Hypothalamus (tissue), 51 donors: ENCODE measurements at places on chromosomes 1 and 21.

GRCh38 chr1:2273401-2274090, 45.4 kb downstream of the SKI start:
- DNase-seq, result no peak

DNA sequence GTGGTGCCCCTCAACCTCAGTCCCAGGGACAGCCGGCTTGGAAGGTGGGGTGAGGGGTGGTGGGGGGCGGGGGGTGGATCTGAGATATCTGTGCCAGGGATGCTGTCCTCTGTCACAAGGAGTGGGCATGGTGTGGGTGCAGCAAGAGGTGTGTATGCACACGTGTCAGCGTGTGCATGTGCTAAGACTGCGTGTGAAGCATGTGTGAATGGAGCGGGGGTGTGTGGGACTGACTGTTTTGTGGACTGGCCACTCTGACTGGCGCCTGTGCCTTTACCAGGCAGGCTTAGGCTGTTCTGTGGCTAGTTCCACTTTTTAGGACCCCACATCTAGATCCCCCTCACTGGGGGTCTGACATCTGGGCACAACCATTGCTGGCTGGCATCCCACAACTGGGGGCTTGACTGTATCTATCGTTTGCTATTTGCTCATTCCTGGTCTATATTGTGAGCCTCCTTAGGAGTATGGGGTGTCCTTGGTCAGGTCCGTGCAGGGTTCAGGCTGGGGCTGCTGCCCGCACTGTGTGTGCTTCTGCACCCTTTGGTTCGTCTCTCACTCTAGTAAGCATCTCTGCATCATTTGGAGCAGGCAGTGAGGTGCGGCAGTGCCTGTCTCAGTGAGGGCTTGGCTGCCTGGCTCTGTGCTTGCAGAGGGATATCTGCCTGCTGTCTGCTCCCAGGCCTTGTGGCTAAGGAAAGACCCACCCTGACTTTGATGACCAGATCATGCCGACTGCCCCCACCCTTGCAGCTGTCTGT, 1.9 kb downstream of the AMPD2 start:
- peak; percentile 65 for DNase-seq

DNA sequence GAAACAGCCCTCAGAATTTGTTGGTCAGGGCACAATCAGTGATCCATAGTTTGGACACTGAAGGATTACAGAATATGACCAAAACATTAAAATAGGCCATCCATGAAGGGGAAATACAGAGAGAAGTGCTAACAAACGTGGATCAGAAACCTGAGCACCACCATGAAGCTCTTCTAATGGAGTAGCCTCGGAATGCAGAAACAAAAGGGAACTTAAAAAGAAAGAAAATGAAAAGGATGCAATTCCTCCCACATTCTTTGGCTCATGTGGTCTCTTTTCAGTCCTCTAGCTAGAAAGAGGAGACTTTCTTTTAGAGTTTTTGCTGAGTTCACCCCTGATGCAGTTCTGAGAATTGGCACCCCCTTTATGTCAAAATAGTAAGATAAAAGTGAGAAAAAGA, 989.8 kb upstream of the B3GALT2 start:
- no peak for DNase-seq

DNA sequence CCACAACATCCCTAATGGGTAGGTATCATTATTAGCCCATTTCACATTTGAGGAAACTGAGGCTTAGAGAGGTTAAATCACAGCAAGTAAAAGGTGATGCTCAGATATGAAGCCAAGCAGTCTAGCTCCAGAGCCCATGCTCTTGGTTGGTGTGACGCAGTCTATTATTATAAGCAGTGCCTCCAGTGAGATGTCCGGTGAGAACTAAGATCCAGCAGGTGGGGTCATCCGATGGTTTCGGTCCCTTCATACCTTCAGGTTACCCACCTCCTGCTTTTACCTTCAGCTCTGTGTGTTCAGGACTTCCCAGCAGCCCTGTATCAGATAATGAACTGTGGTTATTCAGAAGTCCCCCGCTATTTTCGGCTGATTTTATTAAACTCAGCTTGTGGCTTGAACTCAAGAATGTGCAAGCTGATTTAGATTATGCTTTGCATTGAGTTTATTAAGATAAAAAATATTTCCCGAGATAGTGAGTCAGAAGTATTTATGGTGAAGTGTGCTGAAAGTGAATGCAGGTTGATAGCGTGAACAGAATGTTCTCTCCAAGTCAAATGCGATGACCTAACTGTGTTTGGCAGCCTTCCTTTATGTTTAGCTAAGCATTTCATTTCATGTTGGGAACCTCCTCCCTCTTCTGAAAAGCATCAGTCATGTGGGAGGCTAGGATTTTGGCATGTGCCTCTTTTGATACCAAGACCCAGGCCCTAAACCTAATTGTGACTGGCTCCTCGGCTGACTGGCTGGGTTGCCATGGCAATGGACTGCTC, 160.9 kb upstream of the UBE2U start:
- no peak for DNase-seq

- no peak for DNase-seq
These were observed 83.8 kb downstream of the NIBAN1 start for GRCh38 chr1:184890539-184890973.

DNA sequence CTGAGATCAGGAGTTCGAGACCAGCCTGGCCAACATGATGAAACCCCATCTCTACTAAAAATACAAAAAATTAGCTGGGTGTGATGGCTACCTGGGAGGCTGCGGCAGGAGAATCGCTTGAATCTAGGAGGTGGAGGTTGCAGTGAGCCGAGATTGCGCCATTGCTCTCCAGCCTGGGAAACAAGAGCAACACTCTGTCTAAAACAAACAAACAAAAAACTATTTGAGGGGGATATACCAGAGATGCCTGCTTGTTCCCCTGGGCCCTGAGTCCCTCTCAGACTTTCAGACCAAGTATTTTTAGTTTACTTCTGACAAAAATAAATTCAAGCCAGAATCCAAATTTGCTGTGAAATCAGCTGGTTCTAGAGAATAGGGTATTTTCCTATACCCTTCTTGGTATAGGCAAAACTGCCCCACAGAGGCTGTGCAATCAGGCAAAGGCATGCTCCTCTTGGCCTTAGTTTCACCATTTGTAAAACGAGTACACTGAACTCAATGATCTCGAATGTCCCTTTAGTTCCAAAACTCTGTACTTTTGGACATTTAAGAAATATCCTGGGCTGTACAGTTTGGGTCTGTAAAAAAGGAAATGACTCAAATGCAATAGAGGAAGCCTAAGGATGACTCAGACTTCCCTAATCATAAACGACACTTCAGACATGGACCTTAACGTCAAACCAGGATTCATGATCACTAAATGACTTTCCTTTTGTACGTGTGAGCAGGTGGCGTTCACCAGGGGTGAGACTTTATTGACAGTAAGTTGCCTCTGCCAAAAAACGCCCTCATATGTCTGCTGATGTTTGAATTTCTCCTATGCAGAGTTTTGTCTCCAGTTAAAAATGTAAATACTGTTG, 16.1 kb downstream of the ENSA start:
- no peak for DNase-seq

GRCh38 chr1:25770541-25771220, 29.3 kb upstream of the SELENON start:
- DNase-seq, result no peak

GRCh38 chr1:54766726-54767125, 2.4 kb upstream of the PARS2 start:
- no peak for DNase-seq

- DNase-seq, result no peak
These were observed 21.9 kb upstream of the PADI6 start for GRCh38 chr1:17350083-17350482.

- no peak for DNase-seq
These were observed 665.2 kb upstream of the ADGRL2 start for GRCh38 chr1:81135524-81135923.

- no peak for DNase-seq
These were observed 67.8 kb downstream of the ITPKB start for GRCh38 chr1:226671277-226671676.

DNA sequence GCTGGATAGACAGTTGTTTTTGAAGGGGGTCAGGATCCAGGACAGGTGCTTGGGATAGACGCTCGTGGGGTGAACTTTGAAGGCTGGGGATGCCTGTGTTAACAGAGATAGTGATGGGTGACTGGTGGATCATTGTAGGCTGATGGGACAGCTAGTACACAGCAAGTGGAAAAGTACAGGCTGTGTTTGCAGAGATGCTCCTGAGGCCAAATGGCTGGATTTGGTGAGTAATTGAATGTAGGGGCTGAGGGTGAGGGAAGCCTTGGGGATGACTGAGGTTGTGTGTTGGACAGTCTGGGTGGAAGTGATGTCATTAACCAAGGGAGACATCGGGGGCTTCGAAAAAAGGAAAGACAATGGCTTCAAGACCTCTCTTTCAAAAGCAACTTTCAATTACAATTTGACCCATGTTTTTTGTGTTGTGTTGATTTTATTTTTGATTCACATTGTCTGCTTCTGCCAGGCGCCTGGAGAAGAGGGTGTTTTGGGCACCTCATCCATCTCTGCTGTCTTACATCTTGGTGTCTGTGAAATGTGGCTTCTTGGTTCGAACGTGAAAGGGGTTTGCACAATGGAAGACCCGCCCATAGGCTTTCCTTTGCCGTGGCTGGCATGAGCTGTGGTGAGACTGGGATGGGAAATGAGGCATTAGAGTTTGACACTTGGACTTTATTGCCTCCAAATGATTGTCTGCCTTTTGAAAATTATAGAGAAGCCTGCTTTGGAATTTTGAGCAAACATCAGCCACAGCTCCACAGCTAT, 147.5 kb downstream of the FOXD2 start:
- no peak for DNase-seq

- no peak for DNase-seq
These were observed 92.4 kb upstream of the DPT start for GRCh38 chr1:168821434-168821833.

GRCh38 chr1:227728059-227728891, 6.8 kb downstream of the JMJD4 start:
- DNase-seq, result peak; percentile 28

DNA sequence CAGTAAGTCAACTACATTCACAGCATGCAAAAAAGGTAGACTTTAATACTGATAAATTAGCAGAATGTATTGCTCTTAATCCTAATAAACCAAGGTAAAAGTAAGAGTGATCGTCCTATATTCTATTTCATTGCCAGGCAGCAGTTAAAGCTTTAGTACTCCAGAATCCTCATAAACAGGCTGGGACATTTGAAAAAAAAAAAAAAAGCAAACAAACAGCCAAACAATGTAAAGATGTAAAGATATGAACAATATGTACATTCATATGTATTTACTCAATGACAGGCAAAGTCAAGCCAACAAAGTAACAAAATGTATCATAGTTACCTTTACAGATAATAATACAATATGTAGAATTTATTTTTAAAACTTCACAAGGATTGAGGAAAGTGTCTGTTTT, 383.6 kb downstream of the COL11A1 start:
- no peak for DNase-seq

- peak; percentile 90 for DNase-seq
These were observed at the start of gene WDR47 for GRCh38 chr1:109041621-109042468. TSS of gene WDR47 (minus strand) at chr1:109042102. CDS start at chr1:109023512, 18,590 bp downstream.

GRCh38 chr1:222126052-222126451, 384.2 kb upstream of the DUSP10 start:
- DNase-seq, result no peak

DNA sequence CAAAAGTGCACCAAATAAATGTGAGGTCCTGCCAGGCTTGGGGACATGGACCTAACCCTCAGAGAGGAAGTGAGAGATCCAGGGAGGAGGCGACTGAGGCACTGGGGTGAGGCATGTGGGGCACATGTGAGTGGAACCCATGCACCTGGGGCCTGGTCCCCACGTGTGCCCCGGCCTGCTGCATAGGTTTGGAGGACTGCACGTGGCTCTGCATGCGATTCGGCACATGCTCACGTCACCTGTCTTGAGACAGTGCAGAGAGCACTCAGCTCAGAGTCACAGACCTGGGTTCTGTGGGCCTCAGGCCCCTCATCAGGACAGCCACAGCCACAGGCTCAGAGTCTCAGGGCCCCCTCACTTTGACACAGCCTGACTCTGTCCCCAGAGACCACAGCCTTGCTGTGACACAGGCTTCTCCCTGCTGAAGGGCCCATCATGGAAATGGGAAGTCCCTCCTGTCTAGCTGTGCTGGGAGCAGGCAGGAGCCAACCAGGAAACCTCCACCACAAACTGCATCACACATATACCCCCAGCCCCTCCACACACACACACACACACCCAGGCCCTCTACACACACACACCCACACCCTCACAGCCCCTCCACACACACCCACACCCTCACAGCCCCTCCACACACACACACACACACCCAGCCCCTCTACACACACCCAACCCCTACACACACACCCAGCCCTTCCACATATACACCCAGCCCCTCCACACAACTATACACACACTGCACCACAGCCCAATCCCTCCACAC, 48.2 kb downstream of the SLC9A1 start:
- no peak for DNase-seq

DNA sequence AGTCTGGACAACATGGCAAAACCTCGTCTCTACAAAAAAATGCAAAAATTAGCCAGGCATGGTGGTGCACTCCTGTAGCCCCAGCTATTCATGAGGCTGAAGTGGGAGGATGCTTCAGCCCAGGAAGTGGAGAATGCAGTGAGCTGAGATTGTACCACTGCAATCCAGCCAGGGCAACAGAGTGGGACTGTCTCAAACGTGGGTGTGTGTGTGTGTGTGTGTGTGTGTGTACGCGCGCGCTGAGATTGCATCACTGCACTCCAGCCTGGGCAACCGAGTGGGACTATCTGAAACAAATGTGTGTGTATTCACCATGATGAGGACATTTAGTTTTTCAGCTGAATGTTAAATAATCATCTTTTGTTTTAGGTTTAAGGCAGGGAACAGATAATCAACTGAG, 21.1 kb downstream of the USP1 start:
- DNase-seq, result no peak

DNA sequence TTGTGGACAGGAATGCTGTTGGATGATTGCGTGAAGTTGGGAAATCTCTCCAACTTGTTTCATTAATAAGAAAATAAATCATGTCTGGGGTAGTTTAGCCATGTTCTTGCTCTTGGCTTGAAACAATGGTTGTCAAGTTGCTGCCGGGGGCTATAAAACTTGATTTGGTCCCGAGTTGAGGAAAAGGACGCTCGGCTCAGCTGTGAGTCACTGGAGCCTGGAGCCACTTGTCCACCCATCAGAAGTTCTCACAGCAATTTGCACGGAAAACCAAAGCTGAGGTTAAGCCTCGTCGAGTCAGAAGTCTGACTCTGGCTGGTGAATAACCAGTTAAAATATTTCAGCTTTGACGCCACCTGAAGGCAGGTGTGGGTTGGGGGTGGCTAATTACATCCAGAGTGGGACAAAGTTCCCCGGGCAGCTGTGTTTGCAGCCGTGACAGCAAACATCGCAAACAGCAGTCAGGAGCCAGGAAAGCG, 19.7 kb upstream of the RIPK4 start:
- DNase-seq, result no peak

- DNase-seq, result no peak
These were observed 20.7 kb upstream of the KIF1B start for GRCh38 chr1:10189659-10190058.

DNA sequence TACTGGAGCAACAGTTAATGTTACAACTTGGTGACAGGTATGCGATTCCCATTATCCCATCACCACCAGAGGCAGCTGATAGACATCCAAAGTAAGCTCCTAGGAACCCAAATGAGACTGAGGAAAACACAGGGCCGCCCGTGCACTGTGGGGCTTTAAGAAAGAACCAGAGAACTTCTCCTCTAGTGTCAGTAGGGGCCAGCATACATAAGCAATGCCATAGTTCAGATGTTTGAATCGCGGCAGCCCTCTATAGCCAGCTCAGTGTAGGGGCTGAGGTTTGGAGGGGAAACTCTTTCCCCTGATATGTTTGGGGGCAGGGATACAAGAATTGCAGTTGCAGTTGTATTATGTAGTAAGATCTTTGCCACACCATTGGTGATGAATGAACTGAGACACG, 593.3 kb upstream of the NCAM2 start:
- DNase-seq, result no peak
